ENCODE measurements at places on chromosomes 2 and 18.

GRCh38 chr2:45263147-45263546 is 253.9 kb upstream of the SIX2 start:
- H3K27ac ChIP-seq = peak overlapping the region; percentile 21
- DNase-seq = no peak
- H3K4me1 ChIP-seq = peaks cover 43% of the 10 kb centered on the region
- H3K4me3 ChIP-seq = peak overlapping the region; percentile 5

DNA sequence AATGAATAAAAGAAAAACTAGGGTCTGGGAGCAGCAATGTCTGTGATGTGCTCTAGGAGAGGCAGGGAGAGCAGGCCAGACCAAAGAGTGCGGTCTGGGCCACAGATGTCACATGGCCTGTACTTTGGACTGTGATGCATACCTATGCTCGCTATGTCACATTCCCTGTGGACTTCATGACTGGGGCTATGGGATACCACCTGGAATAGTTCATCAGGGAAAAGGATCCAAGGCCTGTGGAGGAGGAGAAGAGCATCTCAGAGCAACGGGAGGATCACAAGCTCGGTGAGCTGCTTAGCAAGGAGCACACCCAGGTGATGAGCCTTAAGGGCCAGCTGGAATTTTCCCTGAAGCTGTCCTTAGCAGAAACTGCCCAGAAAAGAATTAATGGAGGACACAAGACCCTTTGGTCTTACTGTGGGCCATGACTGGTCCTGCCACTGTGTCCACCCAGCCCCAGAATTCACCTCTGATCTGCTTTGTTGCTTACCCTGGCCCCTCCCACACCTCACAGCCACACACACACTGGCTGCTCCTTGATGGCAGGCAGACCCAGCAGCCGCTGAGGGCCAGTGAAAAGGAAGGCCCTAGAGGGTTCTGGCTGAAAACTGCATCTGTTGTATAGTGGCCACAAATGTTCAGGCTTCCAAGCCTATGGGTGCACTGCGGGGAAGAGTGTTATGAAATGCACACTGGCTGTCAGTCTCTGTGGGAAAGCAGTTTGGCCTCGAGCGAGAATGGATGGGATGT is 25.3 kb upstream of the GCC2 start:
- no peaks in the 10 kb centered on the region for H3K36me3 ChIP-seq
- H3K27ac ChIP-seq = no peak overlapping the region
- H3K4me3 ChIP-seq = no peak overlapping the region
- no peak for DNase-seq

GRCh38 chr18:72768681-72769229 is 99.0 kb downstream of the NETO1 start:
- no peaks in the 10 kb centered on the region for H3K36me3 ChIP-seq
- no peak overlapping the region for H3K4me3 ChIP-seq
- H3K27me3 ChIP-seq = no peaks in the 10 kb centered on the region
- H3K4me1 ChIP-seq = peaks cover 4% of the 10 kb centered on the region
- no peak overlapping the region for H3K27ac ChIP-seq

- peaks cover 32% of the 10 kb centered on the region for H3K4me1 ChIP-seq
- no peak for DNase-seq
- H3K36me3 ChIP-seq = no peaks in the 10 kb centered on the region
- H3K27ac ChIP-seq = peak overlapping the region; percentile 89
These were observed 1.5 kb downstream of the GAREM1 start for GRCh38 chr18:32469190-32469651.

GRCh38 chr18:47247416-47248114 is 3.9 kb downstream of the SKOR2 start:
- peak; percentile 50 for DNase-seq
- peaks cover 88% of the 10 kb centered on the region for H3K27me3 ChIP-seq
- H3K27ac ChIP-seq = no peak overlapping the region
- peaks cover 13% of the 10 kb centered on the region for H3K36me3 ChIP-seq
- no peak overlapping the region for H3K4me3 ChIP-seq
- H3K4me1 ChIP-seq = peaks cover 13% of the 10 kb centered on the region

- H3K4me1 ChIP-seq = no peaks in the 10 kb centered on the region
- no peak for DNase-seq
These were observed 70.2 kb downstream of the CDCA7 start for GRCh38 chr2:173424886-173425285.

DNA sequence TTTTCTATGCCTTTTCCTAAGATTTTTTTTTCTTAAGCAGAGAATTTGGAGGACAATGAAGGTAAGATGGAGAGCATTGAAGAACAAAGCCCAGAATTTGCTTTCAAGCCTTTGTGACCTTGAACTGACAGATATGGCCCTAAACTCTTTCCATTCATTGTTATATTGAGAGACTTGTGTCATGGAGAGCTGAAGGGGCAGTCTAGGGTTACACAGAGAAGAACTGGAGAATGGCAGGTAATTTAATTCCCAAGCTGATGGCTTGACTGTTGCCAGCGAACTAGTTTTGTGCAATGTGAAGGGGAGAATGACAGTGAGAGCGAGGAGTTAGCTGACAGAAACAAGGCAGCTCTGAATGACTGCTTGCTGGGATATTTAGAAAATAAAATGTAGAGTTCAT is 1344.2 kb downstream of the LRP1B start:
- no peak overlapping the region for H3K4me3 ChIP-seq
- DNase-seq = no peak
- no peaks in the 10 kb centered on the region for H3K27me3 ChIP-seq
- peaks cover 18% of the 10 kb centered on the region for H3K4me1 ChIP-seq

DNA sequence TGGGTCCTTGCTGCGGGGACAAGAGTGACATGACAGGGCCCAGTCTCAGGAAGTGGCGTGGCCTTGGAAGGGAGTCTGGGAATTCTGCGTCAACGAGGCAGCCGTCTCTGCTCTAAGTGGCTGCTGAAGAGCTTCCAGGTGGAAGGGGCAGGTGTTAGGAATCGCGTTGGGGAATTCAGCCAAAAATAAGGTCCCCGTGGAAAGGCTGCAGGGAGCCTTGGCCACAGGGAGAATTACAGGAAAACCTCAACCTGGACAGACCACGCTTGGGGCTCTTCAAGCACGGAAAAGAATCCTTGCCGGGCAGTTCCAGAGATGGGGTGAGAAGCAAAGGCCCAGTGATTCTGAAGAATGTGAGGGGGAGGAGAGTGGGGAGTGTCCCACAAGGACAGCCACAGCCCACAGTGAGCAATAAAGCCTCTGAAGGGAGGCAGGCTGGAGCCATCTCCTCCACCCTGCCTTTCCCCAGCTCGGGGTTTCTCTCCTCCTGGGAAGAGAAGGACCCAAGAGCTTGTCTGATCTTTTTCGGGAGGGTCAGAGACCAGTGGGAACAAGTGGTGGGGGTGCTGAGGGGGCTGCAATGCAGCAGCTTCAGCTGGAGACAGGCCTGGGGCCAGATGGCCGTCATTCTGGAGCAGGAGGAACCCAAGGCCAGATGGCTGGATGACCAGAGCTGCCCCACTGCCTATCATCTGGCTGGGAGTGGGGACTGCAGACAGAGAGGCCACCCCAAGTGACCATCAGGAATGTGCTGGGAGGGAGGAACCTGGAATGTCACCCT is 106.4 kb upstream of the SMAD2 start:
- peak overlapping the region; percentile 84 for H3K27ac ChIP-seq
- no peaks in the 10 kb centered on the region for H3K36me3 ChIP-seq
- no peak overlapping the region for H3K4me3 ChIP-seq
- no peaks in the 10 kb centered on the region for H3K27me3 ChIP-seq
- H3K4me1 ChIP-seq = no peaks in the 10 kb centered on the region
- DNase-seq = no peak

GRCh38 chr18:35424356-35424755 is 47.2 kb upstream of the ZNF396 start:
- H3K4me1 ChIP-seq = no peaks in the 10 kb centered on the region
- no peak for DNase-seq
- no peaks in the 10 kb centered on the region for H3K27me3 ChIP-seq
- no peak overlapping the region for H3K4me3 ChIP-seq
- H3K36me3 ChIP-seq = no peaks in the 10 kb centered on the region

DNA sequence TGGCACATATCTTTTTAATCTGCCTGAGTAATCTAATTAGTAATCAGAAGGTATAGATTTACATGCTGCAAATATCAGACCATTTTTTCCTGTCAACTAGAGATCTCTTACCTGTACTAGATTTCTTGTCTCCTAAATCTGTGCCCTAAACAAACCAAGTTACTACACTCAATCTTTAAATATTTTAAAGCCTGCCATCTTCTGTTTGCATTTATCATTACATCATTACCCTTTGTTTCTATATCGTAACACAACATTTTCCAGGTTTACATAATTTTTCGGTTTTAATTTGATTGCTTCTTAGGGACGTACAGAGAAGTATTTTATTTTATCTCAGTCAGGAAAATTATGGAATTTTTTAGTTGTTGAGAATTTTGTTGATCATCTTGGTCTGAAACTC is 25.7 kb downstream of the PSMA8 start:
- no peaks in the 10 kb centered on the region for H3K4me1 ChIP-seq
- no peaks in the 10 kb centered on the region for H3K36me3 ChIP-seq
- no peaks in the 10 kb centered on the region for H3K27me3 ChIP-seq
- no peak overlapping the region for H3K4me3 ChIP-seq
- no peak overlapping the region for H3K27ac ChIP-seq

GRCh38 chr2:144548532-144549191 is 28.7 kb upstream of the ZEB2 start:
- H3K4me3 ChIP-seq = no peak overlapping the region
- no peaks in the 10 kb centered on the region for H3K27me3 ChIP-seq
- no peak for DNase-seq
- H3K36me3 ChIP-seq = no peaks in the 10 kb centered on the region

DNA sequence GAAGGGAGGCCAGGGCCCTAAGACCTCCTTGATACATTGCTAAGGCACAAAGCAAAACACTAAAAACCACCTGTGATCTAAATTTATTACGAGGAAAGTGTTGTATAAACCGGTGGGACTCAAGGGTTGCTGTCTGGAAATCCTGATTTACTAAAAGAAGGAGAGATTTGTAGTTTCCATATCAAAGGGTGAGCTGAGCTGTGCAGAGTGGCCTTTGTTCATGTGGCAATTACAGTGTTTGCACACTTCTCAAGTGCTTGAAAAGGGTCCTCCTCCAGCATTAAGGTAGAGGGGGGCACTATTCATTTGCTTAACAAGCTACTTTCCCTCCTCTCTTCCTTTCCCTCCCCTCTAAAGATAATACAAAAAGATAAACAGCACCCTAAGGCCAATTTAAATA is 30.5 kb upstream of the ITGA4 start:
- no peaks in the 10 kb centered on the region for H3K27me3 ChIP-seq
- H3K4me1 ChIP-seq = peaks cover 17% of the 10 kb centered on the region
- H3K27ac ChIP-seq = no peak overlapping the region
- H3K36me3 ChIP-seq = no peaks in the 10 kb centered on the region

- no peak overlapping the region for H3K27ac ChIP-seq
- DNase-seq = no peak
- peaks cover 12% of the 10 kb centered on the region for H3K4me1 ChIP-seq
- H3K36me3 ChIP-seq = no peaks in the 10 kb centered on the region
- H3K27me3 ChIP-seq = no peaks in the 10 kb centered on the region
- no peak overlapping the region for H3K4me3 ChIP-seq
These were observed 390.0 kb downstream of the STK39 start for GRCh38 chr2:167857416-167857815.

Measured in neural crest cell (in vitro differentiated cells).